ENCODE measurements at places on chromosomes 4 and X.

GRCh38 chr4:71195924-71196323, 142.9 kb upstream of the SLC4A4 start:
- DNase-seq = no peak

GRCh38 chr4:187602339-187603092, 393.1 kb upstream of the ZFP42 start:
- no peak for DNase-seq

DNA sequence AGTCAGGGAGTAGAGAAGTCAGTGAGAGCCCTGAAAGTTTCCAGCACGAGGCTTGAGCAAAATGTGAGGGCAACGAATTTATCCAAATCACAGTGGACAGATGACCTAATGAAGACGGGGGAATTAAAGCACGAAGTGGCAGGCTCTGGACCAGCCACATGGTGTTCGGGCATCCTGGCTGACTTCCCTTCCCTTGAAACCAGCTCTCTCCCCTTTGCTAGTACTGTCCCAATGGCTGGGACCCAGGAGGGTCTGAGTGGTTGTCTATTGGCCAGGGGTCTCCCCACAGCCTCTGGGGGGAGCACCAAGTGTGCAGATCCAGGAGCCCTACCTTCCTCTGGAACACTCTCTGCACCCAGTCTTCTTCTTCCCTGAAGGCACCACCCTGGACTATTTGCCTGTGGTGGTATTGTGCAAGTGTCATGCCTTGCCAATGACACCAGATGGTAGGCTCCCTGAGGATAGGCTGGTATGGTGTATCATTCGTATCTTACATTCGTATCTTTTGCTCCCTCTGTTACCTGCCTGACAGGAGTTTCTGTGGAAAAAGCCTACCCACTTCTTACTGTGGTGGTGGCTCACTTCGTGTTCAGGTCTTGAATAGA, 2.1 kb downstream of the APLN start:
- no peak for DNase-seq

- no peak for DNase-seq
Observed at GRCh38 chr4:136751556-136751955, 780.7 kb downstream of the PCDH18 start.

DNA sequence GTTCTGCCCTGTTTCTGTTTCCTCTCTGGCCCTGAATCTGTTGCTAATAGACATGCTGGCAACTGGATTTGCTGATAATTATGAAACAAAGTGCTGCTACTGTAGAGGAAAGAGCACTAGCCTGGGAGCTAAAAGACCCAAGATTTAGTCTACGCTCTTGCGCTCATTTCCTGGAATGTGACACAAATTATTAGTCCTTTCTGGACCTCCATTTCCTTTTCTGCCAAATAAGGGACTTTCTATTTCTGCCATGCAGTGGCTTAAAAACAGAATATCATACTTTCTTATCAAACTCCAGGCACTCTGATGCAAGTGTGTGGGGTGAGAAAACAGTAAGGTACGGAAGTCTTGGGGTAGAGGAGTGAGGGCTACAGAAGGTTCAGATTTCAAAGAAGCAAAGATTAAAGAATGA, 48.3 kb upstream of the GPR174 start:
- DNase-seq = no peak

DNA sequence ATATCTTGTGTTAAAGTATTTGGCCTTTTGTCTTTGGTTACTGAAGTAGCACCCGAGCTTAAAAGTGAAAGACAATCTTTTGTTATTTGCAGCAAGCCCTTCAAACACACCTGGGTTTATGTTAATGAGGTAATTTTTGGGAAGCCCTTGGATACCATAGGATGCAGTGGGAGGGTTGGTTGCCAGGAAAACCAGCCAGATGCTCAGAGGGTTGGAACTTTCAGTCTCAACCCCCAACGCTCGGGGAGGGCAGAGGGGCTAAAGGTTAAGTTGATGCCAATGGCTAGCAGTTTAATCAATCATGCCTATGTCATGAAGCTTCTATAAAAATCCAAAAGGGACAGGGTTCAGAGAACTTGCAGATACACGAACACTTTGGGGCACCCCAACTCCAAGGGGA, 17.2 kb upstream of the GPR173 start:
- DNase-seq = no peak

GRCh38 chrX:9676306-9676705, 89.3 kb downstream of the GPR143 start:
- DNase-seq = no peak

GRCh38 chr4:176499518-176499917, 179.8 kb downstream of the SPCS3 start:
- DNase-seq = no peak

- no peak for DNase-seq
Observed at GRCh38 chr4:70277121-70277520, 34.7 kb downstream of the CSN3 start.

GRCh38 chr4:67436742-67437141, 108.6 kb downstream of the CENPC start:
- DNase-seq = no peak

DNA sequence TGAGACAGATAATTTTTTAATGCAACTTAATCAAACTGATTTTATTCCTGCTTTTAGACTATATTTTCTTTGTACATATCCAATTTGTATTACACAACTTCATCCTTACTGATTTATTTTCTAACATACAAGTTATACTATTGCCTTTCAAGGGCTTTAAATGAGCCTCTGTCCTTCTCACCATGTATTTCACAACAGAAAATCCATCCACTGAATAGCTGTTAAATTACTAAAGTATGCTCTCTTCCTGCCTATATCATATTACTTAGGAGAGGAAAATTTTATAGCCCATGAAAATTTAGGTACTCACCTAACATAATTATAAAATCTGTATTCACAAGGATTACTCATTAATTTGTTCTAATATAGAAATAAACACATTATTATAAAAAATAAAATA, 528.6 kb downstream of the ANKRD50 start:
- DNase-seq = no peak

- no peak for DNase-seq
Observed at GRCh38 chr4:116480546-116480945, 604.8 kb downstream of the TRAM1L1 start.

- DNase-seq = no peak
Observed at GRCh38 chr4:87409420-87409939, 12.9 kb upstream of the NUDT9 start.

DNA sequence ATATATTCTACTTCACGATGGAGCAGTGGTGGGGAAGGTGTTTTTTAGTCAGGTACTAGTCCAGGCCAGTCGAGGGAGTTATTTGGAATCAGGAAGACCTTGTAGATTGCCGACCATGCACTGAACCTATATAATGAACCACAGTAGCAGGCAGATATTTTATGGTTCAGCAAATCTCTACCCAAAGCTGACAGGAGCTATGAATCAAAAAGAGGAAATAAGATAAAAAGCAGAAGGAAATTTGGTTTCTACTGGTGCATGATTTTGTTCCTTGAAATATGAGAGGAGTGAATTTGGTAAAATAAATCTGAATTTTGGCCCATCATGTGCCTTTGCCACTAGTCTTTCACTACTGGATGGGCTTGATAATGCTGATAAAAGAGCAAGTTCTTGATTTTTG, 924.3 kb upstream of the DIAPH2 start:
- no peak for DNase-seq

DNA sequence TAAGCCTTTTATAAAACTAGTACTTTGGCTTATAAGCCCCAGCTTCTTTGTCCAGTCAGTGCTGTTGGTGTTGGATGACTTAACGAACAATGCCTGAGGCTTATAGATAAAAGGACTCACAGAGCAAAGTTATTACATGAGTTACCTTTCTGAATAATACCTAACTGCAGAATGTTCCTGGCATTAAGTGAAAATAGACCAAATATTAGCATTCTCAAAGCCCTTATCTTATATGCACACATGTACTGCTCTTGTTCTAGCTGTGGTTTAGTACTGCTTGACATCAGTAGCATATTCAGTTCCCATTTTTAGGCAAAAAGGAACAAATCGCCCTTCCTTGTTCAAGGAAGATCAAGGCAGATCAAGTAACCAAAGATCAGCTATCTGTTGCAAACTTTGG, 131.6 kb downstream of the ZNF330 start:
- DNase-seq = no peak

- DNase-seq = no peak
Observed at GRCh38 chrX:129737916-129738315, 863 bp upstream of the XPNPEP2 start.

- DNase-seq = no peak
Observed at GRCh38 chrX:69884210-69884609, 165.5 kb downstream of the AWAT2 start.

GRCh38 chr4:86927843-86928395, 6.9 kb upstream of the AFF1 start:
- no peak for DNase-seq

GRCh38 chr4:173264684-173265185, 69.4 kb downstream of the HMGB2 start:
- no peak for DNase-seq

- DNase-seq = no peak
Observed at GRCh38 chr4:17587094-17587822, 10.3 kb downstream of the LAP3 start.

- DNase-seq = no peak
Observed at GRCh38 chr4:18559492-18559891, 537.9 kb upstream of the LCORL start.

DNA sequence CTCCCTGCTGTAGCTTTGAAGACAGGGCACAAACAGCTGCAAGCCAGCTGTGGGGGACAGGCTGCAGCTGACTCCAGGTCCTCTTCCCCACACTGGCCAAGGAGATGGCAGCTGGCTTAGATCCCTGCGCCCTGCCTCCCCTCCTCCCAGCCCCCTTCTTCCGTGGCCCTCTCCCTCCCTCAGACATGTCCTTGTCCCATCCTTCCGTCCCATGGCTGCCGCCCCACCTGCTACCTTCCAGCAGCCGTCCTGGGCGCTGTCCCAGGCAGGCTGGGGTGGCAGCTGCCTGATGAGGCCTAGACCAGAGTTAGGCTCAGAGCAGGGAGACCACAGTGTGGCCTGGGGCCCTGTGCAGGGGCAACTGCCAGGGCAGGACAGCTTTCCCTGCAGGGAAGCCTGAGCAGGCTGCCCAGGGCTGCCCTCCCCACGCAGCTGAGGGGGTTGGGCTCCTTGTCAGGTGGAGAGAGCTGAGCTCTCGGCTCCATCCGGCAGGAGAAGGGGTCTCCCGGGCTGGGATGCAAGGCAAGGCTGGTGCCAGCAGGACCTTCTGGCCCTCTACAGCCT, 3.3 kb upstream of the BGN start:
- DNase-seq = no peak

DNA sequence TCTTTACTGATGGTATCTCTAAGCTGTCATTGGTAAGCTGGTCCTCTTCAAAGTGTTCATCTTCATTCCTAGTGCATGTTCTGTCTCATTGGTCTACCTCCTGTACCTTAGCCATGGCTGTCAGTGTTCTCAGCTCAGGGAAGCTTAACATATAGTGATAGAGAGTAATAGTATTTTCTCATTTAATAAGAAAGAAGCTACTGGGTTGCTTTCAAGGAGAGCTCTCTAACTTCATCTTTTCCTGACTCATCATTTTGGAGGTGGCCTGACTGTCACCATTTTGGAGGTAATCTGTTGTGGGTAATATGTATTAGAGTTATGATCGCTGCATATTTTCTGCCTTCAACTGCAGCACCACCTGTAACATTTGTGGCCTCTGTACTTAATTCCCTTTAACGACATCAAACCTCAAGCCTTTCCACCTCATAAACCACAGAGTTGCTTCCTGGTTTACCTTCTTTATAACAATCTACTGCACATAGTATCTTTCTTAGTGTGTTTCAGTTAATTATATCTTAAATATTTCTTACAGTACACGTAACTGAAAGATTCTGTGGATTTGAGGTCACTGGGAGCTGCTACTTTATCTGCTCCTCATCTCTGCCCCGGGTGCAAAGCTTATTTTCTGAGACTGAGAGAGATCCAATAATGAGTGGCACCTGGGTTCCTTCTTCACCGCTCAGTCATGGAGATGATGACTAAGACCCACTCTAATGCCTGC, 474.0 kb upstream of the TECRL start:
- DNase-seq = no peak

DNA sequence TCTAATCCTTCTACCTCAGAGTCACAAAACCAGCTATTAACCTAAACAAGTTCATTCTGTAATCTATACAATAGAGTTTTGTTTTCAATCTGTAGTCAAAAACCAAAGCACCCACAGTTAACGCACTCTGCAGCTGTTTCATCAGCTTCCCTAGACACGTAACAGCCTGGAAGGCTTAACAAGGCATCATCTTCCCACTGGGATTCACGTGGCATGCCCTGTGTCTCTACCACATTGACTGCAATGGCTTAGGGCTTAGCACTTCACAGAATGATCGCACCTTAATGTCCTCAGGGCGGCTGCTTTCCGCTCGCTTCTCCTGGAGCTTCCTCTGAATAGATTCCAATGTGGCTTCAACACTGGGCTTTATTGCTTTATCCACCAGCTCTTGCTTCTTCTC, 49.7 kb upstream of the NAP1L5 start:
- DNase-seq = no peak

DNA sequence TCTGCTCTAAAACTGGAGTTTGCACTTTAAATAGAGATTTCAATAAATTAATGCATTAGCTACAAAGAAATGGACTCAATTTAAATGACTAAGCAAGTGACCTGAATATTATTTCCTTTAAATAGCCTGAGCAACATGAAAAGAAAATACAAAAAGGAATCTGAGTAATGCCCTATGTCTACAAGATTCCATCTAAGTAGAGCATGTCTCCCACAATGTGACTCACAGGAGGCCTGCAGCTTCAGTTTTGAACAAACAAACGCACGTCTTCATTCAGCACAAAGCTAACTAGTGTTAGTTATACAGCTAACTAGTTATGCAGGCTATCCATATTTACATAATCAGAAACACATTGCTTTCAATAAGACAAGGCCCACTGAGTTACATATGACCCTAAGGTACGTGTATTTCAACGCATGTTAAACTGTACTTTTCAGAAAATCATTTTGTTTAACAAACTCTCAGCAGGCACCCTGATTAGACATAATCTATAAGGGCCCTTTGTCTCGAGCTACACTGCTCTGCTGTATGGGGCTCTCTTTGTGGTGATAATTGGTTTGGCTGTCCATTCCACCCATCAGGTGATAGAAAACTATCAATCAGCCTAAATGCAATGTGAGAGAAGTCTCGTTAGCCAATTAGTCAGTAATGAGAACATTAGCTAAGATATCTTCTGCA, 116.5 kb downstream of the MAML3 start:
- DNase-seq = no peak

DNA sequence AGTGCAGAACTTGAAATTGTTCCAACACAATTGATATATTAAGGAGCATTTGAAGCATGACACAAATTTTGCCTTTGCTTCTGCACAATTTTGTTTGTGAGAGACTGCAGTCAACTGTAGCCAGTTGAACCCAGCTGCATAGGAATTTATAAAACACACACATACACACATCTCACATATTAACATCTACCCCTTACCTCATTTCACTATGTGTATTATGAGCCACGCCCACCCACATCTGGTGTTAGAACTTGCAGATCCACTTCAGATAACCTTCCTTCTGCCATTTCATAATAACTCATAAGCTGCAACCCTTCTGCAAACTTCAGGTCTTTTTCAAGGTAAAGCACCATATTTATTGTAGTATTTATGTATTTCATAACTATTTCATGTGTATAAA, 188.1 kb upstream of the WDFY3 start:
- DNase-seq = no peak

Measured in stimulated activated CD8-positive, alpha-beta memory T cell treated with anti-CD3 and anti-CD28 coated beads, Interleukin-4, amount 100 ng/mL, for 1 hour (primary cell).